Stimulated activated CD4-positive, alpha-beta T cell treated with anti-CD3 and anti-CD28 coated beads, Interleukin-1b, Interleukin-23, amount 100 ng/mL, for 1 hour (primary cell): ENCODE measurements at places on chromosomes 1 and 21.
A peak's percentile ranks its signal among the peaks of the same experiment; 100 is the strongest.

DNA sequence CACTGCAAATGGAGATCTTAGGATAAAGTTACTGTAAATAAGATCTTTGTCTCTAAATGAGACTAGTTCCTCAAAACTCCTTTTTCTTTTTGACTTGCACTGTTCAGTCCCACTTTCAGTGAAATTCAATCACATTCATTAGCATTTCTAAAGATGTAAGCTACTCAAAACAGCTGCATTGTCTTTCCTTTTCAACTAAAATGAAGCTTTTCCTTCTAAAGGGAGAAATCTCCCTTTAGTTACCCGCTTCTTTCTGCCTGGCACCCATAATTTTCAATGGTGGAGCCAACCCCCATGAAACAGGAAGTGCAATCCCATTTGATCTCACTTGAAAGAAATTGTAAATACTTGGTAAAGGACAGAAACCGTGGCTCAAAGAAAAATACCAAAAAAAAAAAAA lies 387.4 kb upstream of the PKN2 start:
- DNase-seq = no peak

DNA sequence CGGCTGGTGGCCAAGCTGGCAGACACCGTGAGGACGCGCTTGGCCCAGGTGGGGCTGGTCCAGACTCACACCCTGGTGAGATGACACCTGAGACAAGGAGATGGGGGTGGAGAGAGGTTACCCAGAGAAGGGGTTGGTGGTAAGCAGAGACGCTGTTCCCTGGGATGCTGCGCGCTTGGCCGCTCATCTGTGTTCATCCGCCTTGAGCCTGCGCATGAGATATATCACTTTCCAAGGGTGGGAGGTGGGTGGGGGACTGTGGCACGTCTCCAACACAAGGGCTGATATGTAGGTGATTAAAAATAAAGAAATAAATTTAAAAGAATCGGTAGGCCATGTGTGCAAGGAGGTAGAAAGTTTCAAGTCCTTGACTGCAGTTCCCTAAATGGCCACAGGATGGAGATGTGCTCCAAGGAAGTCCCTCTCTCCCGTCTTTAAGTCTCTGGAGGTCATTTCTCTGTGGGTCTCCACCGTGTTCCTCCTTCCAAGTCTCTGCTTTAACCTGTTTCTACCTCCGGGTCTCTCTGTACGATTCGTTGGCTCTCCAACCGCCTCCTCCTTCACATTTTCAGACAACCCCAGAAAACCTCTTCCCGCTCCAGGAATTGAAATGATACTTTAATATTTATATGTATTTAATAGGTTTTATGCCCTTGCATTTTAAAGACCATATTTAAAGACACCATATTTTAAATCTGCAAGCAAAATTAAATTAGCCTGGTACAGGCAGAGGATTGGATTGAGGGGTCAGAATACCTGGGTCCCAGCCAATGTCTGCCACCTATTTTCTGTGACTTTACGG lies 4.5 kb downstream of the TTC24 start:
- peak; percentile 60 for DNase-seq

DNA sequence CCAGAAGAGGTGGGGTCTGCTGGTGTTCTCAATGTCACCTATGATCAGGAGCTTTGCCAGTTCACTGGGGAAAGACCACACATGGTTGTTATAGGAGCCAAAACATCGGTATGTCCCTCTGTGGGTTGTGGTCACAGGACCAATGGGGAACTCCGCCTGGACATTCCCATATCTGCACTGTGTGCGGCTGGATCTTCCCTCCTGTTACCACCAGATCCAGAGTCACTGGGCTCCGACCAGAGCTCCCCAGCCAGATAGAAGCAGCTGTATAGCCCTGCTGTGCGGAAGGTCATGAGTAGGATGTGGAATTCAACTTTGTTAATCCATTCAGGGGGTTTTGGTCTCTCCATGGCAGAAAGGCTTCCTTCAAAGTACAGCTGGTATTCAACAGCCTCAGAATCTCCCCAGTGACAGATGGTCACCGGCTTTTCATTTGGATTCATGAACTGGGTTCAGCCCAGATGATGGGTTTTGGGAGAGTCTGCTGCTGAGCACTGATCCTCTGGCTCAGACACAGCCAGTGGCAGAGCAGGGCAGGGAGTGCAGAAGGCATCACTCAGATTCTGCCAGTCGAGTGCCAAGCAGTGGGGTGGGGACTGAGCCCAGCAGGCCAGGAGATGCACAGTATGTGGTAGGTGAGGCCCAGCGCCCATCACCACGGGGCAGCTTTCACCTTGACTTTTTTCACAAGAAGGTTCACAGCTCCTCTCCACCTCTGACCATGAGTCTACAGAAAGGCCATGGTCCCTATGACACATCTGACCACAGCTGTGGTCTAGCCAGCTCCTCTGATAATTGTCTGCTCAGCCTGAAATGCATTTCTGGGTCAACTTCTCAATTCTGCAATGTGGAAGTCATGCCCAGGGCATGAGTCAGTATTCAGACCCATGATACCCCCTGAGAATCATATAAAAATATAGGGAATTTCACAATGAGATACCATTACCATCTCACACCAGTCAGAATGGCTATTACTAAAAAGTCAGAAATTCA lies 2.9 kb upstream of the SHCBP1L start:
- DNase-seq = no peak

DNA sequence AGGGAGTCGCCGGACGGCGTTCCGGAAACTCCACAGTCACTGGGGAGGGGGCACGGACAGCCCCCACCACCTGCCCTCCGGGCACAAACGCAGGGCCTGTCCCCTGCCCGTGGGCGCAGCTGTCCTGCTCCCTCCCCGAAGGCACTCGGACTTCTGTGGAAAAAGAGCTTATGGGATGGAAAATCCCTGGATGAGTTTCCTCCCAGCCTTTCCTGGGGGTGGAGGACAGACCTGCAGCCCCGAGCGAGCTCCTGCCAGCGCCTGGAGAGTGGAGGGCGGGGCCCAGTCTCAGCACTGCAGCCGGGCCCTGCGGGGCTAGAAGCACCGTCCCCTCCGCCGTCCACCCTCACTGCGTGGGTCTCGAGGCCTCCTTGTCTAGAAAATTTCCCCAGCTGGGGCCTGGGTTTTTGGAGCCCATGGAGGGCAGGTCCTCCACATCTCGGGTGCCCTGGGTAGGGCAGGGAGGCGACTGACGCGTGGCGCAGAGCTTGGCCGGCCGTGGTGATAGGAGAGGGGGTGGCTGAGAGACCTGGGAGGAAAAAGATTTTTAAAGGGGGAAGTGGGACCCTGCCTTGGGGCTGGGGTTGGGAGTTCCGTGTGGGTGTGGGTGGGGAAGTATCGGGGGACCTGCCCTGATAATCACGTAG lies 6.4 kb upstream of the COL6A1 start:
- DNase-seq = no peak

GRCh38 chr1:160047111-160047991 lies 15.6 kb upstream of the PIGM start:
- no peak for DNase-seq

DNA sequence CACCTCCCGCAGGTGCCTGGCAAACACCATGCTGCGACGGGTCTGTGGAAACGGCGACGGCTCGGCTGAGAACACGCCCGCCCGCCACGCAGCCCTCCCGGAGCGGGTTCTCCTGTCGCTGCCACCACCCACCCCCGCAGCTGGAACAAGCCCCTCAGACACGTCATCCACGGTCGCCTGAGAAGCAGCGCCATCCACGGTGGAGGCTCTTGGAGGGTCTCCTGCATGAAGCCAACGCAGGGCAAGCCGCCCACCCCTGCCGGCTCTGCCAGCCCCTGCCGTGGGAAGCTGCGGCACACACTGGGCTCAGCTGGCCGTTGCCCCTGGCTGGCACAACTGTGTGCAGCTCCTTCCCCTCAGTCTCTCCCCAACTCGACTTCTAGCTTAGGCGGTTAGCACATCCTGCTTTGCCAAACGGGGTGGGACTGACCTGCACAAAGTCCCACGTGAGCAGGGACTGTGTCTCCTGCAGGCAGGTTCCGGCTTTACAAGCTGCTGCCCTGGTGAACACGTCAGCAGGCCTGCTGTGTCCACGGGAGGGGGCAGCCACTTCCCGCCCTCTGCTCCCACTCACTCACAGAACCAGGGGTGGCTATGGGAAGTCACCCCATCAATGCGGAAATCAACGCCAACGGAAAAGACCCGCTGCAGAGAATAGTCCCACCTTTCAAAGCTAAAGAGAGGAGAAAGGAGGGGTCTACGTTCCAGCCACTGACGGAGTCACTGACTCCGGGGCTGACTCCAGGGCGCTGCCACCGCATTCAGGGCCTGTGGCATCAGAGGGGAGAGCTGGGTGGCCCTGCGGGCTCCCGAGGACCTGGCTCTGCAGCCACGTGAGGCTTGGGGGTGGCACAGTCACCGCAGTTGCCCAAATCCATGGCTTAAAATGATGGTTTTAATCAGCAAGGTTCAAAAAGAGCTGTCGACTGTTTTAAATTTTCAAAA lies 10.3 kb downstream of the POFUT2 start:
- DNase-seq = no peak

DNA sequence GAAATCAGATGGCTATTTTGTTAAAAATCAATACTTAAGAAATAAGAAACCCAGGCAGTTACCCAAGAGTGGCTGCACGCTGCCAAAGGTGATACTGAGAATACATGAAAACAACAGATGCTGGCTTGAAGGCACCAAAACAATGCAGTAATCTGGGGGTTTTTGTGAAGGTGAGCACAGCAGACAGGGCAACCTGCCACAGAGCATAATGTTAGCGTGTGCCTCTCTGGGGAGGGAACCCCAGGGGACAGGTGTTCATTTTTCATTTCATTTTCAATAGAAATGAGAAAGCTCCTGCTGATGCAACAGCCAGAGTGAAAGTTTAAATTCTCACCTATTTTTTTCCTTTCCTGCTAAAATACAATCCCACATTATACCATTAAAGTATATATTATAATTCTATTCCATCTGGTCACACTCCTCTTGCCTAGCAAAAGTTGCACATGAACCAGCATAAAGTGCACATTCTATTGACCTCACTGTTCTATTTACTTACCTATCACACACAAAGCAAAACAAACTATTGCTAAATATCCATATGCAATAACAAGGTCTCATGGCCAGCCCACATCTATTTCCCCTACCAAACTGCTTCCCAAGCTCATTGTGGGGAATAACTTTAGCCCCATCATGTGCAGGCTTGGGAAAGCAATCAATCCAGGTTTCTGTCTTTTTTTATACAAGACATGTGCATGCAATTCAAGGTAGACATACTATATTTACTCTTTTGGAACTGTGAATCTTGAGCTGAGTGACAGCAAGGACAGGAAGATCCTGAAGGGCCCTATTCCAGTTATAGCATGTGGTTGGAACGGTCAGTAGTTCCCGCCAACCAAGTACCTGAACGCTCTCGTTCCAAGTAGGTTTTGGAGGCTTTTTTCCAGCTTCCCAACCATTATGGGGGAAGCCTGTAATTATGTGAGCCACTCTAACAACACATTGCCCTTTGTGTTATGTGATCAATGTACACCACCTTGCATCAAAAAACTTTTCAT lies 173.6 kb downstream of the RERE start:
- DNase-seq = no peak

DNA sequence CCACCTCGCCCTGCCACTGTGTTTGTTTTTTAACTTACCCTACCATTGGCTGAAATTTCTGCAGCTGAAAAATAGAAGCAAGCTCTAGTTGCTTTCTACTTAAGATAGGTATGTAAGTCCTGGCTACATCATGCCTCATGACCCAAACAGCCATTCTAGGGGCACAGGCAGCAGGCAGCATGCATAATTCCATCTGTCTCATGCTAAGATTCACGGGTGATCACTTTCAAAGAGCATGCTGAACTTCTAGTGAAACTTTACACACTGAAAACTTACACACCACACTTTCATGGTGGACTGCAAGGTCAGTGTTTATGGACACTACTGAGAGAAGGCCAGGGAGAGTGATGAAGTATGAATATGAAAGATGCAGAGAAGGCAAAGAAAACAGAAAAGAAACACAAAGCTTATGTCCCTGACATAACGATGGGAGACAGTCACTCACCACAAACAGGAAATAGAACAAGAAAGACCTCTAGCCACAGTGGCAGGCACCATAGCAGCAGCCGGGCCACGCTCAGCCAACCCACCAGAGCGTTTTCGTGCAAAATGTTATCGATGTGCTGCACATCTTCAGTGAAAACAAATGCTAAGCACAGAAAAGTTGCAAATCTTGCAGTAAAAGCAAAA lies 102.3 kb upstream of the TIAM1 start:
- no peak for DNase-seq

GRCh38 chr1:92515796-92516201 lies 29.1 kb upstream of the GFI1 start:
- no peak for DNase-seq
